ENCODE measurements at places on chromosomes 4 and X.

DNA sequence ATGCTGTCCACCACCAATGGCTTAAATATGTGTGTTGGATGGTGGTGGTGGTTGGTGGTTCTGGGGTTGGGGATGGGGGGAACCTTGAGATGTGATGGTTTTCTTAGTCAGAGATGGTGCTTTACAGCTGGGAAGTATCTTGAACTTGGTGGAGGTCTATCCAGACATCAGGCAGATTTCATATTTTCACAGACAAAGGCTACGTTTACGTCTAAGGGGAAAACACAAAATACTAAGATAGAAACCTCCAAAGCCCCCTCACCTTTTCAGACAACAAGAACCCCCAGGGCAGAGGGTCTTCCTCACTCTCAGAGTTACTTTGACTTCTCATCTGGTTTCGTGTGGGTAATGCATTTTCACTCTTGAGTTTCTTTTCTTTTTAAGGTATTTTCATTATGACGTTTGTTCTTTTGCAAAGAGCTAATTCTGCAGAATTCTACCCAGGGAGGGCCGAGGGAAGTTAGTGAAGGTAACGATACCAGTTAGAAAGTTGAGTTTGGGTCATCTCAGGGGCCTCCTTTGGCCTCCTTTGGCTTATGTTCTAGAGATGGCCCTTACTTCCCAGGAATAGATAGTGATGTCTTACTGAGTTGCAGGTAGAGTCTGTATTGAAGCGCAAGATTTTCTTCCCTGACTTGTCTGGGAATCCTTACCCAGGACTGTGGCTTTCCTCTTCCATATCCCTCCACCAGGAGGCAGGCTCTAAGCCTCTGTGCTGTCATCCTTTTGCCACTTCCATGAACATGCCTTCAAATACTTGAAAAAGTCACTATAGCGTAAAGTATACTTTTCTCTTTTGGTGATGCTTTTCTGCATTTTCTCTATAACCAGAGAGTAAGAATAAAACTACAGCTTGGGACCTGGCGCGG lies 31.9 kb downstream of the RHOH start:
- DNase-seq: no peak

DNA sequence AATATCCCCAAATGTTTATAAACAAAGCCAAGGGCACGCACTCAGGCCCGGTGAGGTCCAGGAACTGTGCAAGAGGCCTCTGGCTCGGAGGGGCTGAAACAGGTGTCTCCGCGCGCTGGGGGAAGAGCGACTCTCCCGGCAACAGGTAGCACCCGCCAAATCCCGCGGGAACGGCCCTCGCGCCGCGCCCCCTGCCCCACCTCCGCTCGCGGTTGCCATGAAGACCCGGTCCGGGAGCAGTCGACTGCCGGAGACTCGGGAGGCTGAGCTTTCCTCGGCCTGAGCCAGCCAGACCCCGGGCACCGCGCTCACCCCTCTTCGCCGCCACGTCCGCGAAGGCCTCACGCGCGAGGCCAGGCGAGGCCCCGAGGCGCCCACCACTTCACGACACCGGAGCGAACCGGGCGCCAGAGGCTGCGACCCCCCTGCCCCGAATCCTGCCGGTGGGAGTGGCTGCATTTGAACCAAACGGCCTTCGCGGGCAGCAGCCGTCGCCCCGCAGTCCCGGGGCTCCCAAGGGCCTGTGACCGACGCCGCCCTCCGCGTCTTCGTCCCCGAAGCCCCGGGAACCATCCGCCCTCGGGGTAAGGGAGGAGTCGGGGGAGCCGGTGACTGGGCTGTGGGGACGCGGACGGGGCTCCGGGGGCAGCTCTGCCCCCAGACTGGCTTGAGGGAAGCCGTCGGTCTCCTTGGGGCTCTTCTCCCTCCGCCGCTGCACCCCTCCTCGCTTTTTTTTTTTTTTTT lies at the start of gene NSUN7:
NSUN7 (plus strand) TSS at position 239 of the 744 bp plus-strand sequence. CDS start 739 bp downstream, outside the sequence.
- no peak for DNase-seq

DNA sequence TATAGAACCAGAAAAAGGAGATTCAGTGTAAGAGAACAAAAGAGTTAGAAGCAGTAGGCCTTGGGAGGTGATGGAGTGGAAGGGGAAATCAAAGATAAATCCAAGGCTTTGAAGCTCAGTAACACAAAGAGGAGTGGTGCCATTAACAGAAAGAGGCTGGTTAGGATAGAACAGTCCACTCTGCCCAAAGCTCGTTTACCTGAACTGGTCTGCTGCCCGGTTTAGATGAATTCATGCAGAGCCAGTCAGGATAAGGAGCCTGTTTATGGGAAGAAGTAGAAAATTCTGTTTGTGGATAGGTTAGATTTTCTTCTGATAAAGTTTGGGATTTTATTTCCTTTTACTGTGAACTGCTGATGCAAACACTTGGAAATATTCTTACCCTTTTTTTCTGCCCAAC lies 80.6 kb downstream of the HMGB2 start:
- no peak for DNase-seq

- peak; percentile 94 for DNase-seq
These were observed 2.0 kb downstream of the DLG3 start for GRCh38 chrX:70446380-70447350.

DNA sequence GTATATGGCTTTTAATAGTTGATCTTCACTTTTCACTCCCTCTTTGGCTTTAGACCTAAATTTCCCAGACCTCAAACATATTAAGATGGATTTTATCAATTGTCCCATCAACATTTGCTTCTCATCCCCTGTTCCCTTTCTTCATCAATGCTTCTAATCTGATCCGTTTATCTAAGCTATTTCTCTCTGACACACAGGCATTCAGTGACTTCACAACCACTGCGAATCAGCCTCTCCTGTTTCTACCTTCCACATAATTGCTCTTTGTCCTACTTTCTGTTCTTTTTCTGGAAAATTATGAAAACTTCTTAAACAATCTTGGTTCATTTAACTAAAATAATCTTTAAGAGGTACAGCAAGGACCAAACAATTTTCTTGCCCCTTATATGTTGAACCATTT lies 115.2 kb downstream of the GLRA3 start:
- no peak for DNase-seq

DNA sequence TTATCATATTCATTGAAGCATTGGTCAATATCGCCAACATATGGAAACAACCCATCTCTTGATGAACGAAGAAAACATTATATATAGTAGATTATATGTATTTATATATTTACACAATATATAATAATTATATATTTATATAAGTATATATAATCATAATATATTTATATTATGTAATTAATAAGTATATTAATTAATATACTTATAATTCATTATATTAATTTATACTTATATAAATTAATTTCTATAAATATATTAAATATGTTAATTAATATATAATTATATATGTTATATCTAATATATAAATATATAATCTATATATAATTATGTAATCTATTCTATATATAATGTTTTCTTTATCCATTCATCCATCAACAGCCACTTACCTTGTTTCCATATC lies 69.0 kb upstream of the SRD5A3 start:
- DNase-seq: no peak

All from vagina (tissue), 2 donors.